ENCODE measurements at places on chromosomes 6 and 20.
A peak's percentile ranks its signal among the peaks of the same experiment; 100 is the strongest.

DNA sequence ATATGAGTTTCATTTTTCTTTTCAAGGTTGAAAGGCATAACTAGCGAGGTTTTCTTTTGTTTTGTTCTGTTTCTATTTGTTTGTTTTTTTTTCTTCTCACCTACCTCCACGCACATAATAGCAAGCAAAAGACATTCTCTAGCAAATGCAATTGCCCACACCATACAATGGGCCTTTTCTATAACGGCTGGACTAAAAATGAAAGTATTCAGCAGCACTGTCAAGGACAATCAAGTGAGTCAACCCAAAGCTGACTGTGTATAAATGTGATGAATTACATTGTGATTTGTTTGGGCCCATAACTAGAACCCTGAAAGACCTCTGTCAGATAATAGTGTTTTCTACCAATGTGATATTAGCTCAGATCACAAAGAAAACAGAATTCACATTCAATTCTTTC, 496.7 kb downstream of the RNF144B start:
- DNase-seq: no peak

- DNase-seq: no peak
Observed at GRCh38 chr6:159756508-159756907, 5.3 kb upstream of the ACAT2 start.

- no peak for DNase-seq
Observed at GRCh38 chr20:57878786-57879424, 169.1 kb upstream of the PMEPA1 start.

DNA sequence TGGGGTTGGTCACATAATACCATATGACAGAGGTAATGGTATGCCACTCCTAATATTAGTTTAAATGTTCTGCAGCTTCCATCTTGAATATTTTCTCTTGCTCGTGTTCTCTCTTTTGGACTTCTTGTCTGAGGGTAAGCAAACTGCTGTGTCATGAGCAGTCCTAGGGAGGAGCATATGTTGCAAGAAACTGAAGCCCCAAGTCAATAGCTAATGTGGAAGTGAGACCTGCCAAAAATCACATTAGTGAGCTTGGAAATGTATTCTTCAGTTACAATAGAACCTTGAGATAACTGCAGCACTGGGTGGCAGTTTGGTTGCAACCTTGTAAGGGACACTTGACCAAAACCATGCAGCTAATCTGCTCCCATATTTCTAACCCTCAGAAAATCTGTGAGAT, 178.2 kb upstream of the IMPG1 start:
- DNase-seq: no peak

DNA sequence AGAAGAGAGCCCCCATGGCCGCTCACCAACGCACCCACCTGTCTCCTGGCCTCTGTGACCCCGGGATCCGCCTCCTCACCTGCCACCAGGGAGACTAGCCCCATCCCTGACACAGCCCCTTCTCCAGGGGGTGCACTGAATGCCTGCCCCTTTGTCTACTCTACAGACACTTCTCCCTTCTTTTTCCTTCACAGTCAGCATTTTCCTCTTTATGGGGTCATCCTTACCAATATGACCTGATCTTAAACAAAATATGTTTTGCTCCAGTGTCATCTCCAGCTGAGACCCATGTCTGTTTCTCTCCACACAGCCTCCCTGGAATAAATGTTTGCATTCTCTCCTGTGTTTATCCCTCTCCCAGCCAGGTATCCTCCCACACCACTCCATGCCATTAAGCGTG, 14.6 kb upstream of the CCR6 start:
- no peak for DNase-seq

- DNase-seq: no peak
Observed at GRCh38 chr6:154917941-154918340, 77.2 kb upstream of the TIAM2 start.

- no peak for DNase-seq
Observed at GRCh38 chr6:54204921-54205591, 93.8 kb downstream of the MLIP start.

- DNase-seq: no peak
Observed at GRCh38 chr20:2602046-2602735, 50.2 kb upstream of the NOP56 start.

GRCh38 chr20:51650685-51651134, 108.2 kb upstream of the NFATC2 start:
- DNase-seq: no peak

DNA sequence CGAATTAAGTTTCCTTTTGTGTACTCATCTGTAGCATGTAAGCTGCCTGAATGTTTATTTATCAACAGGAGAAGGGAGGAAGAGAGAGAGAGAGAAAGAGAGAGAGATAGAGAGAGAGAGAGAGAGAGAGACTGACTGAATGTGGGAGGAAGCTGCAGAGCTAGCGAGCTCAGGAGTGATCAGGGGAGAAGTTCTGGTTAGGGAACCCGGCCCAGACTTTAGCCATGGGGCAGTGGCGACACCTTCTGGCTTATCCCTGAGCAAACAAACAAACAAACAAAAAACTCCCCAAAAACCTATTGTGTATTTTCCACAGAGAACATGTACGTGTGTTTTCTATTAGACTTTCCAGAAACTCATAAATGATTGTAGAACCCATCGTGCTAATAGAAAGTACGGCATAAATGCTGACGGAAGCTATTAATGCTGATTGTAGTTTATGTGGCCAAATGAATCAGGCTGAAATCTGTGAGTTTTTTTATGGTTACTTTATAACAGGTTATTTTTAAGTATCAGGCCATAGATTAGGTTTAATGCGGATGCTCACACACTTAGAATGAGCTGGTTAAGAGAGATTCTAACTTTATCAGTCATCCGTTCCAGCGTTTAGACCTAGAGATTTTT, 92.8 kb downstream of the CLIC5 start:
- peak; percentile 68 for DNase-seq

- DNase-seq: no peak
Observed at GRCh38 chr20:32539026-32539816, 45.9 kb downstream of the NOL4L start.

- no peak for DNase-seq
Observed at GRCh38 chr20:34566978-34567891, 8.7 kb downstream of the MAP1LC3A start.

GRCh38 chr6:19715167-19715551, 122.0 kb upstream of the ID4 start:
- DNase-seq: no peak

- DNase-seq: no peak
Observed at GRCh38 chr20:60060593-60060992, 102.4 kb downstream of the CDH26 start.

DNA sequence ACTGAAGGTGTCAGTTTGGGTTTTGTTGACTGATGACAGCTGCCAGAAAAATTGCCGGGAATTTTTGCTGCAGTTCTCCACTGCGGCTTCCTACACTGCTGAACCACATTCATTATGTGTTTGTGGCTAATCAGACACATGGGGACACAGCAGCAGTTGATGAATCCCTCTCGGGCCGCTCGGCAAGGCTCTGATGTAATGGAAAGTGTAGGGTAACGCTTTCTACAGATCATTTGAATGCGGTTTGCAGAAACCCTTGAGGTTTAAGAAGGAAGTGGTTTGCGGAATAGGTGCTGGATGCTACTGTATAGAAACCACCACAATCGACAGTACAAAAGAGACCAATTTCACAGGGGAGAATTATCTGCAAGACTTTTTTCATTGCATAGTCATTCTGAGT, 138.7 kb upstream of the SASH1 start:
- DNase-seq: no peak

- DNase-seq: no peak
Observed at GRCh38 chr6:93849857-93850256, 430.5 kb upstream of the EPHA7 start.

DNA sequence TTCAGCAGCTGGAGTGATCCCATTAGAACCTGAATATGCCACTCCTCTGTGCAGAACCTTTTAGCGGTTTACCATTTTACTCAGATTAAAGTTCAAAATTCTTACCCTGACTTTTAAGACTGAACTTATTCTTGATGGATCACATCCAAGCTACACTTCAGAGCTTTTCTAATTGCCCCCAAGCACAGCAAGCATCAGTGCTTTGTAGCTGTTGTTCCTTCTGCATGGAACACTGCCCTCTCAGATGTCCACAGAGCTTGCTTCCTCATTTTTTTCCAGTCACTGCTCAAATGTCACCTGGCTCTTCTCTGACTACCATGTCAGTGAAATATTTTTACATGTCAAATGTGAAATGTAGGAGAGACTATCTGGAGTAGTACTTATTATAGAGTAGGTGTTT, 1.6 kb upstream of the SLC35B3 start:
- DNase-seq: no peak

DNA sequence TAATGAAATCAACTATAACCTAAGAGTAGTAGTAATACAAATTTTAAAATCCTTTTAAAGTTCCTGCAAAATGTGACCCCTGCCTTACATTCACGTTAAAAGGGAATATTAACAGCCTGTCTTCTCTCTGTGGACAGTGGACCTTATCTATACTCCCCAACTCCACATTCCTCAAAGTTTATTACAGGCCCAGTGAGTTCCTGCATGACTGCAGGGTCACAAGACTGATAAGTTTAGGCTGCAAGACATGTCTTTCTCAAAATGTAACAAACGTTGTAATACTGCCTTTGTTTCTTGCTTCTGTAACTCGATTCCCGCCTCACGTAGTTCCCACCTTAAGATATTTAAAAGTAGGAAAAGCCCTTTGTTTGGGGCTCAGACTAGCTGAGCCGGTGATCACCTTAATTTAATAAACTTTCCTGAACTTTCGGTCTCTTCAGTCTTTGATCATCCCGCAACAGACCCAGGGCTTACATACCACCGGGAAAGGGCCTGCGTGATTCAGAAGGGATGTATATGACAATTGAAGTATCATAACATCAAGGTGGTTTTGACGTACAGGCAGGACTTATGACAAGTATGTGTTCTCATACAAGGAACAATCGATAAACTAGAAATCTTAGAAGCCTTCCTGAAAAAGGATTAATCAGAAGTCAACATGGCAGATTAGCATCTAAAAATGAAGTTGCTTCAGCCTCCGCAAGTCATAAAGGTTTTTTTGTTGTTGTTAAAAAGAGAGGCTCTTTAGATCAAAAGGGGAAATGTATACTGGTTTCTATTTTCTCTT, 3.0 kb downstream of the IL22RA2 start:
- no peak for DNase-seq

- DNase-seq: peak; percentile 74
Observed at GRCh38 chr20:5100684-5101347, 18.9 kb downstream of the PCNA start.
